ENCODE measurements at places on chromosomes 11 and 22. TPM values are rescaled to one million over a fixed set of nuclear protein-coding genes. Genes with fewer than 3 reads are reported as not detected.

DNA sequence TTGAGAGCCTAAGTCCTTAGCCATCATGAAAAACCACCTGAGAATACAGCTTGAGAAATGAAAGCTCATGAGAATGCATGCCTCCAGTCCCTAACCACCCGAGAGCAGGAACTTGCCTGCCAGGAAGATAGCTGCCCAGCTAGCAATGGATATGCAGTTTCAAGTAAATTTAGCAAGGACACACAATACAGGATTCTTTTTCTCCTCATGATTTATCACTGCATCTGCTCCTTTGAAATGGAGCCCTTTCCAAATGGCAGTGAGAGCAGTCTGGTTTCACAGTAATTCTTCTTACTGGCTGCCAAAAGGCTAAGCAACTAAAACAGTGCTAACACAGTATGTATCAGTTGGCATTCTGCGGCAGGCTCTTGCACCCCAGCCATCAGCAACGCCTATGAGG is 109.9 kb downstream of the MICAL3 start:
- DNase-seq = no peak

Gene TMEM135
- total RNA-seq = 22.1 TPM

GRCh38 chr22:27602390-27602789 is 199.2 kb downstream of the MN1 start:
- no peak for DNase-seq

Gene CLMP
- 3.6 TPM for total RNA-seq

DNA sequence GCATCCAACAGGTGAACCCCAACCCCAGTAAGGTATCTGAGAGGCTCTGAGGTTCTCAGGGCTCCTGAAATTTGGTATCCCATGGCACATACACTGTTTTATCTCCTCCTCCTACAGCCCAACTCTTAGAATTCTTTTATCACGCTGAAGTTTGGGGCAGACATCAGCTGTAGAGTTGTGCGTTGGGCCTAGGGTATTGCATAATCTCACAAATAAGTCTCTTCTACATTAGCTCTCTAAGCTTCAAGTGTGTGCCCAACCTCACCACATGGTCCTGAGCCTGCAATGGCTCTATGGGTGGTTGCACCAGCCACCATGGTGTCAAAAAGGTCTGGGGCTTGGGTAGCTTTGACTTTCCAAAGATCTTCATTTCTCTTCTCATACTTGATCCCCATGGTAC is 603.0 kb downstream of the BUD13 start:
- no peak for DNase-seq

DNA sequence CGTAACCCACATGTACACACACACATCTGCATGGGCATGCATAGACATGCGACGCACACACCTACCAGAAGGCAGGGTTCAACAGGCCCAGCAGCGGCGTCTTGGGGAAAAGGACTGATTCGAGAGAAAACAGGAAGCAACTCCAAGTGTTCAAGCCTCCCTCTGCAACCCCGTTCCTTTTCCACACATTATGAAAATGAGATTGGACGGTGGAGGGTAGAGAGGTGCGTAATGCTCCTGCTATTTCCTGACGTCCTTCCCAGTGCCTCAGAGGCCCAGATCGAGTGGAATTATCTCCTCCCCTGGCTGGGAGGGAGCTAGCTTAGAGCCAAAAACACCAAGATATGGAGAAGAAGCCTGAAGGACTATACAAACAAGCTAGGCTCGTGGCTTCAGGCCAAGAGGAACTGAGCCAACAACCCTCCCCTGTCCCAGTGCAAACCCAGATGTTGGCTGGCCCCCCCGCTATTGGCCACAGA is 289.2 kb downstream of the MN1 start:
- DNase-seq = peak; percentile 99

Gene F2
- total RNA-seq = not detected

DNA sequence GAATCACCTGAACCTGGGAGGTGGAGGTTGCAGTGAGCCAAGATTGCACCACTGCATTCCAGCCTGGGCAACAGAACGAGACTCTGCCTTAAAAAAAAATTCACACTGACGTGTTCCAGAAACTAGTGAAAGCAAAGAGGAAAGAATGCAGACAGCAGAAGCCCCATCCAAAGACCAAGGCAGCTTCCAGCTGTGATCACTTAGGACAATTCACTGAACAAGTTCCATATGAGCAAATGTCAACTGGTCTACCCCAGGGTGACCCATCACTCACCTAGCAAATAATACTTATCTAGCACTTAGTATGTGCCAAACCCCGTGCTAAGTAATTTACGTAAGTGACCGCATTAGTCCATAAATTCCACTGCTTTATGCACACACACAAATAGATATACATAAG is 138.9 kb downstream of the LARGE1 start:
- no peak for DNase-seq

- DNase-seq = no peak
These were observed 3899.1 kb upstream of the OR11H1 start for GRCh38 chr22:11628651-11629511.

DNA sequence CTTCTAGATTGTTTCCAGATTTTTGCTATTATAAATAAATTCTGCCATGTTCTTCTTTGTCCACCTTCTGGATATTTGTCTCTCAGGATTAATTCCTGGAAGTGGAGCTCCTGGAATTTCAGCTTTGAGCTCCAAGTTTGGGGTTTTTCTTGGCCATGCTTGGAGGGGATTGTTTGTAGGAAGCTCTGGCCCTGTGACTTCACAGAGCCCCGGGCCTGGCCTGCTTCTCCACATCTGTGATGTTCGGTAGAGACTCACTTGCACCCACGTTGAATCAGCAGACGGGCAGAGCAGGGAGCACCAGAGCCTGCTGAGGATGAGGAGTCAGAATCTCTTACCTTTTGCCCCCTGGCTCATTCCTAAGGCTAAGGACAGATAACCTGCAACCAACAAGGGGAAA is 35.7 kb downstream of the LRRC32 start:
- no peak for DNase-seq

Gene MAJIN
- total RNA-seq = 0.04 TPM

DNA sequence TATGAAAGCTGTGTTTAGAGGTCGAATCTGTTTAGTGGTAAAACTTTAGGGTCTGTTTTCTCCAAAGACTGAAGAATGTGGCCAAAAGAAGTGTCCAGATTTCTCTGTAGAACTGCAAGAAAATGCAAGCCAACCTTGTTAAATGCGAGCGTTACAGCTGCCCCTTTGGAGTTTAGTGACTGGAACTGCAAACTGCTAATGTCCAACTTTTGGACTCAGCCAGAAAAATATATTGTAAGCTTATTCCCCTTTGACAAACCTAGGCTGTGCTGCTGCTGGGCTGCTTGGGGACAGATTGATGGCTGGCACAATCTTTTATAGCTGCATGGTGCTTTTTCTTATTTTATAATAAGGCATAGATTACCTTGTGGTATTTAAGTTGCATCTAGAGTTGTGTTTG is 3.9 kb downstream of the TEAD1 start:
- DNase-seq = no peak

Gene CNTF
- 1.7 TPM for total RNA-seq

GRCh38 chr11:59267736-59268475 is 55.2 kb upstream of the MPEG1 start:
- peak; percentile 29 for DNase-seq

GRCh38 chr11:35541621-35542375 is 16.4 kb upstream of the PAMR1 start:
- DNase-seq = peak; percentile 64

Gene TOLLIP
- 37.3 TPM for total RNA-seq

GRCh38 chr11:61691380-61692156 is 11.4 kb downstream of the DAGLA start:
- no peak for DNase-seq

DNA sequence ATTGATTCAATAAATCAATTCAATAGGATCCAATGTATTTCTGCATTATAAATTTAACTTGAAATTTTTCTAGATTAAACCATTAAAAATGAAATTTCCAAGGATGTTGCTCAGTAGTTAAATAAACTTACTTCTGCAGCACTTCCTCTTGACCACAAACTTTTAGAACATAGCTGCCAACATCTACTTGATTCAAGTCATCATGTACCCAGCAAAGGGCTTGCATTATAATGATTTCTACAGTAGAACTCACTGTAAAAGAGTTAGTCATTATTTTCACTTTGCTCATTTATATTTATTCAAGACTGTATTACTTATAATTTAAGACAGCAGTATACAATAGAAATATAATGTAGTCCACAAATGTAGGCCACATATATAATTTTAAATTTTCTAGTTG is 59.2 kb downstream of the PIK3C2A start:
- DNase-seq = no peak

DNA sequence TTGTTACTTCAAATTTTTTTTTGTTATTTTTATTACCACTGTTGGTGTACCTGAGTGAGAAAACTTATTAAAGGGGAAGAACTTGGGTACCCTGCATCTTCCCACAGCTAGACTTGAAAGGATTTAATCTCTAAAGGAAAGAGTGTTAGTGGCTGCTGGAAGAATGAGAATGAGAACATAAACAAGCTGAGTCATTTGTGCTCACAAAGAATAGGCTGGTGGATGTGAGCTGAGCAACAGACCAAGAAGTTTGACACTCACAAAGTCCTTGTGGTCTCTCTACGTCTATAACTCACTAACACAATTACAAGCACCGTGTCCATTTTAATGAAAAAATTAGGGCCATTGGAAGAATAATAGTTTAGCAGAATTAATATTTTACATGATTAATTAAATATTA is 217.6 kb upstream of the ANO5 start:
- DNase-seq = no peak

- peak; percentile 26 for DNase-seq
These were observed 976.9 kb upstream of the TENM4 start for GRCh38 chr11:80417681-80418080.

DNA sequence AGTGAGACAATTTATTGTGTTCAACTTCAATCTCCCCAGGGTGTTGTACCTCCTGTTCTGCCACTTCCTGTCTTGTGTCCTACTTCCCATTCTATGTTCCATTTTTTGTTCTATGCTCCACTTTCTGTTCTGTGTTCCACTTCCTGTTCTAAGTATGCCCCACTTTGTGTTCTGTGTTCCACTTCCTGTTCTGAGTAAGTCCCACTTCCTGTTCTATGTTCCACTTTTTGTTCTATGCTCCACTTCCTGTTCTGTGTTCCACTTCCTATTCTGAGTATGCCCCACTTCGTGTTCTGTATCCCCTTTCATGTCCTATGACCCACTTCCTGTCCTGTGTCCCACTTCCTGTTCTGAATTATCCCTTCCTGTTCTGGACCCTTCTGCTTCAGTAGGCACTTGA is 732.7 kb downstream of the TBC1D22A start:
- no peak for DNase-seq

Gene PDE3B
- 0.03 TPM for total RNA-seq

GRCh38 chr11:75100314-75100713 is 3.6 kb upstream of the OR2AT4 start:
- DNase-seq = peak; percentile 40

DNA sequence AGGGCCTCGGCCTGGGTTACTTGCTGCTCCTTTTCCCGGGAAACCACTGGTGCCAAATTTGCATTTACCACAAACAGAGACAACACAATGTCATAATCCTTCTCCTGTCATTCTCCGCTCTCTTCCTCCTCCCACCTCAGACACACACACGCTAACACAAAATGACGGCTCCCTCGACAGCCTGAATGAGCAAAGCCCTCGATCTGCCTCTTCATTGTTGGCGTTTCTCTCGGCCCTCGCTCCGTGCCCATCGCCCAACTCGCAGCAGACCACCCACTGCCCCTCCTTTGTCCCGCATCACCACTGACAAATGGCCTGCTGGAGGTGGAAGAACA is 12.5 kb upstream of the TCF20 start:
- no peak for DNase-seq

Gene FAM181B
- total RNA-seq = 0.07 TPM

GRCh38 chr11:129704831-129705230 is 110.8 kb upstream of the TMEM45B start:
- no peak for DNase-seq

Gene MUC2
- not detected for total RNA-seq

DNA sequence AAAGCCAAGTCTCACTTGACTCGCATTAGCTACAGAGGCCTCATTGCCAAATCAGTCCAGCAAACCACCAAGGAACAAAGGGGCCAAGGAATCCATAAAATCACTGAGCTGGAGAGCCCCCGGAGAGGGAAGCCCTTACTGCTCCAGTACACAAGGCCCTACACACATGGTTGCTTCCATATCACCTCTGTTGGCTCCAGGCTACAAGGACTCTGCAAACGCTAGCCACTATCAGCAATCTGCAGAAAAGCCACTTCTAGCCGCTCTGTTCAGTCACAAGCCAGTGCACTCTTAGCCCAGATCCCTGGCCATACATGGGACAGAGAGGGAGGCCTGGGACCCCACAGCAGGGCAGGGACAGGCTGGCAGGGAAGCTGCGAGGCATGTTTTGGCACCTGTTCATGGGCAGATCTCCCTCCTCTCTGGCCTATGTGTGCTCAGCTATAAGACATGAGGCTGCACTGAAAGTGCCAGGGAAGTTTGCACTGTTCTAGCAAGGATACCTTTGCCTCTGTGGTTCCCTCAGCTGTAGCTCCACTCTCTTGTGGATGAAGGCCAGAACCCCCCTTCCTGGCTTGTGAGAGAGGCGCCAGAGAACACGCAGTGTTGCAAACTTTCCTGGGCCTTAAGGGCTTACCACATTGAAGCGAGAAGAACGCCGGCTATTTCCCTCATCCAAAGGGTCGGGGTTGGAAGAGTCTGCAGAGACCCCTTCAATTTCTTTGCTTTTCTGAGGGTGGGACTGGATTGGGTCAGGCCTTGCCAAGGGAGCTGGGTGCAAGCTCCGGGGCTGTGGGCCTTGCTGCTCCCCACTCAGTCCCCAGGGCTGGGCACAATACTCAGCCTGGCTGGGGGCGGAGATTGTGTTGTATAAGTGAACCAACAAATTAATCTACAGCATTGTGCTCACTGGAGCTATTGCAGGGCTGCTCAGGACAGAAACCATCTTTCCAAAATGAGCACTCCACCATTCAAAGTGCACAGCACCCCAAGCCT is 108.7 kb upstream of the PITPNB start:
- no peak for DNase-seq

DNA sequence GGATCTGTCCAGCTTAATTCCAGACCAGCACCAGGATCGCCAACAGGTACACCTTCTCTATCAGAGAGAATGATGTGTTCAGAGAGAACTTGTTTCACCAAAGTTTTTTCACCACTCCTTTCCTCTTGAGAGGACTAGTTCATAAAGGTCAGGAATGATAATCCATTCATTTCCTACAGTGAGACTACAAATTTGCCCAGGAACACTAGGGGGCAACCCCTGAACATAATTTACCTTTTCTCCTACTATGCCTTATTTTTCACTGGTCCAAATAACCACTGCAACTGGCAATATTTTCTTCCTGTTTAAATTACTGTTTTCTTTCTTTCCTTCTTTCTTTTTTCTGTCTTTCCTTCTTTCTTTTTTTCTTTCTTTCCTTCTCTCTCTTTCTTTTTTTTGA is 22.5 kb downstream of the CAVIN3 start:
- DNase-seq = no peak

Gene C11orf65
- total RNA-seq = 0.95 TPM

GRCh38 chr11:88508418-88508758 is 170.9 kb upstream of the CTSC start:
- no peak for DNase-seq

DNA sequence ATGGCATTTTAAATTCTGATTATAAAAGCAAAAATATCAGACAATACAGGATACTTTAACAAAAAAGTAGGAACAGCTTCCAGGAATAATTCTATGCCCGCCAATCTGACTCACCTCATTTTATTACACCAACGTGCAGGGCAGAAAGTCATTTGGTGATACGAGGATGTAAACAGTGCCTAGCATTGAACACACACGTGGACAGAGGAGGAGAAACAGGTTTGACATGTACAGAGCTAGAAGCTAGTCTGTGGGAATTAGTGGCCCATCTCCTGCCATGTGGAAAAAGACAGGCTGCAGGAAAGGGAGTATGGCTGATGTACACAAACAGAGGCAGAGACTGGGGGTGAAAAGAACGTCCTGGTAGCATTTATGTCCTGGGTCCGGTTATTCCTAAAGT is 9.0 kb upstream of the SPINDOC start:
- DNase-seq = peak; percentile 69

- DNase-seq = no peak
These were observed 24.8 kb downstream of the APOL1 start for GRCh38 chr22:36277482-36278291.
